H54 (cell line): ENCODE measurements at places on chromosomes 1 and 21.
A peak's percentile ranks its signal among the peaks of the same experiment; 100 is the strongest.

DNA sequence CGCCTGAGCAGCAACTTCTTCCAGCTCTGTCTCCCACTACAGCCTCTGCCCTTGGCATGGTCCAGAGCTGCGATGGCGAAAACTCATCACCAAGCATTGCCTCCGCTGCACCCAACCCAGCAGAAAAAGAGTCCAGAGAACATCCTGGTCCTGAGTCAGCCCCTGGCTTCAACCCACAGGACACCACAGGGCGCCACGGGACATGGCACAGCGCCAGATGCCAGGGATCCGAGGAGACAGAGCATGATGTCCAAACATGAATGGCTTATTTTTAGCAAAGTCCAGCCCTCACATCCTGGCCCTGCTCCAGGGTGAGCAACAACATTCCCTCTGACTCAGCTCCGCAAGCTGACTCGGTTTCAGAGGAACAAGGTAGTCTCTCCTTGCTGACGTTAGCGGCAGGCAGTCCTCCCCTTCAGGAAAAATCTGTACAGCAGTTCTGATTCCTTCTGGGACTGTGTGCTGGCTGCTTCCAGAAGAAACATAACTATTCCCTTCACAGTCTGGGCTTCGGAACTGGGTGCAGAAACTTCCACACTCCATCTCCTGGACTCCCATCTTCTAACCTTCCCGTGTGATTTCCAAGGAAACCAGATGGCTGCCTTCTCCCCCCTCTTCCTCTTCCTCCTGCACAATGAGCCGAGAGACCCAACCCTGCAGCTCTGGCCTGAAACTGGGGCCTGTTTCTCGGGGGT, 131.3 kb downstream of the TOMM20 start:
- peak; percentile 60 for DNase-seq

- peak; percentile 72 for DNase-seq
These were observed 7.7 kb upstream of the ZNF669 start for GRCh38 chr1:247111700-247112478.

- DNase-seq = no peak
These were observed 828 bp upstream of the RGS8 start for GRCh38 chr1:182685215-182685614.

GRCh38 chr1:27005648-27006496, 6.8 kb downstream of the TENT5B start:
- no peak for DNase-seq

DNA sequence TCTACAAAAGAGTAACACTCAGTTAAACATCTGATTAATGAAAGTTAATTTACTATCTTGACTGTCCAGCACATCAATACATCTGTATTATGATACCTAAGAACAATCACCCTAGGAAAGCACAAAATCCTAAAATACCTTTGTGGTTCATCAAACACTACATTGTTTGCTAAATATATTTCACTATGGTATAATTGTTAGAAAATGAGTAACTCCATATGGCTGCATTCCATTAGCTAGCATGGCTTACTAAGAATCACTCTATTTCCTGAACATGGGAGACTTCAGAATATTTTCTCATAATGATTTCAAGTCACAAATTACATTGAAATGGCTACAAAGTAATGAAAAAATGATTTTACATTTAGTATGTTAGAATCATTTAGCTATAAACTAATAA, 12.5 kb downstream of the TRMT1L start:
- DNase-seq = no peak

- DNase-seq = no peak
These were observed 11.9 kb upstream of the SH2D2A start for GRCh38 chr1:156828400-156829124.

- DNase-seq = no peak
These were observed 133.7 kb downstream of the PTPRU start for GRCh38 chr1:29370067-29370466.

DNA sequence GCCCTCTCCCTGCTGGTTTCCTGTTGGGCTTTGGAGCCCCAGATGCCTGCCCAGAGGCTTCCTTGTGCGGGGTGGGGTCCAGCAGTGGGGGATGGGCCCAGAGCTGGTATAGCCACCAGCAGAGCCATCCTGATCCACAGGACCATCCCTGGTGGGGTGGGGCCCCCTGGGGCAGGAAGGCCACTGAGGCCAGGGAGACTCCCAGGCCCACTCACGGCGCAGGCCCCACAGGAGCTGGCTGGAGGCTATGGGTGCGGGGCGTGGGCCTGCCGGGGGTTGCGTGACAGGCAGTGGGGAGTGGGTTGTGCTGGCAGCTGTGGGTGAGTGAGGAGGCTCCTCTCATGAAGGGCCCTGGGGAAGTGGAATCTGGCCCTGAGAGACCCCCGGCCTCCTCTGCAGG, 5.7 kb downstream of the LRRC3 start:
- DNase-seq = no peak

DNA sequence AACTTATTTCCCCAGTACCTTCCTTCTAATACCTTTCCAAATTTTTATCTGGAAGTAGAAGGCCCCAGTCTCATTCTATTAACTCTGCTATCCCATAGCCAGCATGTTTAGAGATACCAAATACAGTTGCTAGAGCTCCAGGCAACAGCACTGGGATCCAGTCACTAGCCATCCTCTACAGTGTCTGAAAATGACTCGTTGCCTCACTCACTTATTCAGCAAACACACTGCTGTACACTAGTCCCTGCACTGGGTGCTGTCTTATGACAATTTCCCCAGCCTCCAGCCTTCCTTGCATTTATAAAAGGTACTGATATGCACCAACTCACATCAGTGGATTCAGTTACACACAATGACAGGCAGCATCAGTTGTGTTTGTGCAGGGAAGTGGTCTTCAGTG, 179.0 kb downstream of the DSCAM start:
- no peak for DNase-seq

DNA sequence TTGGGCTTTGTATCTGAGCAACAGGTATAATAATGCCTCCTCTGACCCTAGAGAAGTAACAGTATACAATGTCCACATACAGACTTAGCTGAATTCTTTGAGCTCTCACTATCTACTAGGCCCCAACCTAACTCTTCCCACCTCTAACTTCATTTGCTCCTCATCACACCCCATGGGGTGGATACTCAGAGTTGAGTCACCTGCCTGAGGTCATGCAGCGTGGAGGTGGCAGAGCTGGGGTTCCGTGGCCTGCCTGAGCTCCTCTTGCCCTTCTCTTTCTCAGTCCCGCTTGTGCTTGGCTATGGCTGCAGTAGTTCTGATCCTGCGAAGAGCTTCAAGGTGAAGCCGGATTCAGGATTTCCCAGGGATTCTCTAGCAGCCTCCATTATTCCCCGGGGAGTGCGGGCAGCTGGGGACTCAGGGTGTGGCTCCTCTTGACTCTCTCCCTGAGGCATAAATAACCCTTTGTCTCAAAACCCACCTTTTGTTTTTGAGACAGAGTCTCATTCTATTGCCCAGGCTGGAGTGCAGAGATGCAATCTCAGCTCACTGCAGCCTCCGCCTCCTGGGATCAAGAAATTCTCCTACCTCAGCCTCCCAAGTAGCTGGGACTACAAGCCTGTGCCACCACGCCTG, 29.9 kb upstream of the ACTL8 start:
- DNase-seq = peak; percentile 45

- DNase-seq = no peak
These were observed 46.0 kb downstream of the OPTC start for GRCh38 chr1:203539831-203540546.

GRCh38 chr1:27133991-27134390, 20.9 kb downstream of the SLC9A1 start:
- DNase-seq = no peak

DNA sequence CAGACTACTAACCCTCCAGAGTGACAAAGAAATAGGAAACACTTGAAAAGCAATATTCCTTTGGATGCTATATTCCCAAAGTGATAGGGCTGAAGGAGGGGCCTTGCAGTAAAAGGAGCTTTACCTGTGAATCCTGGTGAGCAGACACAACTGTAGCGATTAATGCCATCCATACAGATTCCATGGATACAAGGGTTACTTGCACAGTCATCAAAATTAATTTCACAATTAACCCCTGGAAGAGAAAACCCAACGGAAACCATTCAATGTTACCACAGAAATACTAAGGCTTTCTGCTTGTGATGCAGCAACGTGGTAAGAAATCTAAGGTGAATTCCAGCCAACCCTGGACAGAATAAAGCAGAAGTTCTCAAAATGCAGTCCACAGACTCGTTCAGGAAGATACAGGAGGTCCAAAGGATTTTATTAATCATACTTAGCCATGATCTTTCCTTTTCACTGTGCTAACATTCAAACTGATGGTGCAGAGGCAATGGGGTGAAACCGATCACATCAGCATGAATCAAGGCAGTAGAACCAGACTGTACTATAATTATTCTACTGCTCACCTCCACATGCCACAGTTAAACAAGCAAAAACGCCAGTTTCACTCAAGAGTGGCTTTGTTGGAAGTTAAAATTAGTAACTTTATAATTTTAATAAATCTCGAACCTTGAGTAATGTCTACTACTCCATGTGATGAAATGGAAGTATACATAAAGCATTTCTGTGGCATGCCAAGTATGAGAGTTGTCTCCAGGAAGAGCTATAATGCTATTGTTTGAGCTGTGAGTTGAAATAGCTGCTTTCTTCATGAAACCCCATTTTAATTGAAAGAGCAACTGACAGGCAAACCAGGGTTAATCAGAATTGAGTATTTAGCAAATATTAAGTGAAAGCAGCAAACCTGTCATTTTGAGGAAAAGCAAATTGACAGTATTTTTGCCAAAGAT, 63.2 kb upstream of the ADAM30 start:
- DNase-seq = no peak

DNA sequence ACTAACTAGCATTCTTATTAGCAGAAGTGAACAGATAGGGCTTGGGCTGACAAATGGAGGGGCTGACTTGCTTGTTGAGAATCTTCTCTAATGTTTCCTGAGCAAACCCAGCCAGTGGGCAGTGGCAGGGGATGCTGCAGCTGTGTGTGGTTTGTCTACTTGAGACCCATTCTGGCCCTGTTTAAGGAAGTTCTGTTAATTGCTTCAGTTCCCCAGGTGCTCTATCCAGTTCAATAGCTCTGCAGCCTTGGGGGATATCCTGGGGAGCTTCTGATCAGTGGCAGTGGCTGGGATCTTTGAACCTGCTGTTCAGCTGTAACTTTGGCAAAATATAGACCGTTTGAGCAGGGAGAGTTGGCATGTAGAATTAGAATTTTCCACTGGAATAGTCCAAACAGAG, 137.4 kb downstream of the ZNF326 start:
- no peak for DNase-seq

GRCh38 chr1:33228935-33229487, 27.3 kb upstream of the ZNF362 start:
- DNase-seq = no peak

DNA sequence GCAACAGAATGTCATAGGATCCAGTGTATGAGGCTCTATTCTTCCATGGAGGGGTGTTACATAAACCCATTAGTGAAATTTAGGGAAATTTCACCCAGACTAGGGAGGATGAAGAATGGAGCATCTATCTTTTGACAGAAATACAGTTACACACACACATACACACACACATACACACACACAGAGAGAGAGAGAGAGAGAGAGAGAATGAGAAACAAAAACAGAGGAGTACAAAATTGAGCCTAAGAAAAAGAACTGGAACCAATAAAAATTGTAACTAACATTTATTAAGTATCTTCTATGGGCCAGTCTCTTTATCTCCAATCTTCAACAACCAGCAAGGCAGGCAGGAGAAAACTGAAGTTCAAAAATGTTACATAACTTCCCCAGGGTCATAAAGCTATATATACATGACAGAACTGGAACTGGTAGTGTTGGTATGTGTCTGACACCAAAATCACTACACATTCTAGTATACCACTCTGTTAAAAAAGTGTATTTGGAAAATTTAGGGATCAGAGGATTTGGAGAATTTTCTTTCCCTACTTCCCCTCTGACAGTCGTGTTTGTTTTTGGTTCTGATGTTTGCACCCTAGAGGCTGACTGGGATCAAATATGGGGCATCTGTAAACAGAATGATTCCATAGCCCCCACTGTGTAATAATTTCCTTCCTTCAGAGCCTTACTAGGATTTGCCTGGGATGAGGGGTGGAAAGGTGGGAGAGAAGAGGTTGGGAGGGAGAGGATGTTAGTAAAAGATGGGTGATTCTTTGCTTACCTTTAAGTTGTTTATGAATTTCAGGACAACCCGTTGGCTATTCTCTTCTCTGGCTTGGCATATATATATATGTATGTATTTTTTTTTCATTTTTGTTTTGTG, 1.0 kb upstream of the ZFYVE9 start:
- no peak for DNase-seq

DNA sequence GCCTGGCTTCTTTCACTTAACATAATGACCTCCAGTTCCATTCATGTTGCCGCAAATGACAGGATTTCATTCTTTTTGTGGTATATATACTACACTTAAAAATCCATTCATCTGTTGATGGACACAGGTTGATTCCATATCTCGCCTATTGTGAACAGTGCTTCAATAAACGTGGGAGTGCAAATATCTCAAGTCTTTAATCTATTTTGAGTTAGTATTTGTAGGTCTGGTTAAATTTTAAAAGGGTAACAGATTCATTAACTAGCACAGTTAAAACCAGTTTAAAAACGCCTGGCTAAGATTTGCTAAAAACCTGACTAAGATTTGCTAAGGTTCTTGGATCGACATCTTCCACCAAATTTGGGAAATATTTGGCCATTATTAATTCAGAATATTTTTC, 45.7 kb downstream of the CRB1 start:
- DNase-seq = no peak

- DNase-seq = peak; percentile 35
These were observed 516 bp downstream of the RCOR3 start for GRCh38 chr1:211259638-211260126.

- no peak for DNase-seq
These were observed 1.3 kb downstream of the MEF2D start for GRCh38 chr1:156499194-156499841.

DNA sequence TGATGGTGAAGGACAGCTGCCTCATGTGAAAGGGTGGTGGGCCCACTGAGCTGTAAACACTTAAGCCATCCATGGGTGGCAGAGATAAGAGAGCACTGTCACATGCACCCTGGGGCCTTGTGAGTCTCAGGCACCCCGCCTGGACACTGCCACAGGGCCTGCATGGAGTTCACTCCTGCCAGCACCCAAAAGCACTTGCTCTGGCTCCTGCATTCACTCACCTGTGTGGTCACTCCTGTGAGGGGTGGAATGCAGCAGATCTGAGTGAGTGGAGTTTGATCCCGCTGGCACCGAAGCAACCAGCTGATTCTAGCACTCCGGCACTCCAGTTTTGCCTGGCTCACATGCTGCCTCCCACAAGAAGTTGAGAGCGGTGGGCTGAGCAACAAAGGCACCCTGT, 1142.1 kb upstream of the PRMT6 start:
- DNase-seq = no peak

DNA sequence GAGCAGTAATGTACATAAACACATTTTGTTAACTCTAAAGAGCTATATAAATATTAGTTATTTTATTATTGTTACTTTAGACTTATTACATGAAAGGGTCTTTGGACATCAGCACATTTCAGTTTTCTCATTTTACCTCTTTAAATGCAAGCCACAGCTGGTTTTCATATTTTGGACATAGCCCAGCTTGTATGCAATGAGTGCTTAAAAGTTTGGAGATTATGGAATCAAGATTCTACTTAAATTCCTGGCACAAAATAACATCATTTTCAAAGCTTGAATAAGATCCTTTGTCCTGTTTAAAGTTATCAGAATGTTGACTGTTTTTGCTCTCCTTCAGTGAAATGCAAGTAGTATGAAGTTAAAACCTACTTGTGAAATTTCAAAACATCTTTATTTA, 15.5 kb upstream of the LEPR start:
- no peak for DNase-seq

- DNase-seq = no peak
These were observed 90.4 kb downstream of the RGS21 start for GRCh38 chr1:192407206-192407605.
